ENCODE measurements at places on chromosomes 13 and 19. TPM values are rescaled to one million over a fixed set of nuclear protein-coding genes. Genes with fewer than 3 reads are reported as not detected.

DNA sequence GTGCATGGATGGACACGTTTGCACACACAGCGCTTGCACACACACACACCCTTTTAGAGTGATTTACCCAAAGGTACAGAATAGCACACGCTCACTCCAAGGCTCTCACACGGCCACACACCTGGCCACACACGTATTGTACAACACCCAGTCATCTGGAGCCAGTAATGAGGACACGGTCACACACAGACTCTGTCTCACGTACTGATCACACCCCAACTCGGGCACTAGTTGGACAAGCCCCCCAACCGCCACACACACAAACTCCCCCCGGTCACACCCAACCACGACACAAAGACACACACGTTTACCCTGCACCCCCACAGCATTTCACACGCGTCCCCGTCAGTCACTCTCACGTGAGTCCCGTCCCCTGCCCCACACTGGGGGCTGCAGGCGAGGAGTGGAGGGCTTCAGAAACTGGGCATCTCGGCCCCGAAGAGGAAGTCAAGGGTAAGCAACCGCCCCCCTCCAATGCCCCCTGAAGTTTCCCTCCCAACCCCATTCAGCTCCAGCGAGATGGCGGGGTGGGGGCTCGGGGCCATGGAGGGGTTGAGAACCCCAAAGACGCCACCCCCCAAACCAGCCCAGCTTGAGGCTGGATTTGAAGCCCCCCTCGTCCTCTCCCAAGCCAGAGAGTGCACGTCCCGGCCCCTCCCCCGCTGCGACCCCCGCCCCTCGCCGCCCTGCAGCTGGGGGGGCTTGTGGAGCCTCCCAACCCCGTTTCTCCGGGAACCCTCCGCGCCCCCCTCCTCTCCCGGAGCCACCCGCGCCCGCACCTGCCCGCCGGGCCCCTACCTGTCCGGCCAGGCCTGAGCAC lies 599 bp downstream of the OLFM2 start:
- DNase-seq: no peak

DNA sequence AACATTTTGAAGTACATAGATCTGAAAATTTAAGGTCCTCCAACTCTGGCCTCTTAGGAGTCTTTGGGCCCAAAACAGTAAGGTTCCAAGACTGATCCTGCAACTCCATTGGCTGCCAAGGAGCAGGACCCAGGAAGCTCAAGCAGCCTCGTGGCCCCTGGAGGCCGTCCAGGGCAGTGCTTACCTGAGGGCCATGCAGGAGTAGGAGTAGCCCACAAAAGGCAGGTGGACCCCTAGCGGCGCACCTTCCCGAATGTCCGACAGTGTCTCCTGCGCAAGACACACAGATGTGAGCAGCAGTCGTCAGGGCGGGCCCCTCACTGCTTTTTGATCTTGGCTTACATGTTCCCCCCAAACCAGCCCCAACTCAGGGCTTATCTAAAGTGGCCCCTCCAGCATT lies 5.7 kb upstream of the SIX5 start:
- DNase-seq: no peak

GRCh38 chr19:12723641-12724426 lies at the start of gene TNPO2:
TSS of gene TNPO2 (minus strand) at chr19:12723932. CDS start at chr19:12720977, 2,955 bp downstream.
- peak; percentile 85 for DNase-seq

- no peak for DNase-seq
Measured at GRCh38 chr13:53023246-53023645, 5.4 kb upstream of the OLFM4 start.

Gene FLT1
- total RNA-seq: 49.8 TPM

- DNase-seq: peak; percentile 81
Measured at GRCh38 chr19:10420444-10421239, at the start of gene PDE4A. TSS of gene PDE4A (plus strand) at chr19:10420538. CDS start at chr19:10420765, 227 bp downstream.

GRCh38 chr13:44159633-44160279 lies 213.9 kb upstream of the SERP2 start:
- no peak for DNase-seq

Gene SLITRK5
- 1.8 TPM for total RNA-seq

DNA sequence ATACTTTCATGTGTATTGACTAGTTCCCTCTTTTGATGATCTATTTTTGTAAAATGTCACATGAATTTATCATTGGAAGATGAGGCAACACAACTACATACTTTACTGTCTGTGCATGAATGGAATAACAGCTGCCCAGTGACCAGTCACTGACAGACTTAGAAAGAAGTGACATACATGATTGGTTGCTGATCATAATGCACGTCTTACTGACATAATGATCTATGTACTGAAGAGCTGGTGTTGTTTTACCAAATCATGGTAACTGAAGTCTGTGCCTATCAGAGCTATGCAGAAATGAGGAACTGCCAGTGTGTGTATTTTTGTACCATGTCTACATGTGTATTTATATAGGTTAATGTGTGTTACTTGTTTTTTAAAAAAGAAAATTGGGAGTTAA lies 26.5 kb downstream of the GPR18 start:
- DNase-seq: no peak

DNA sequence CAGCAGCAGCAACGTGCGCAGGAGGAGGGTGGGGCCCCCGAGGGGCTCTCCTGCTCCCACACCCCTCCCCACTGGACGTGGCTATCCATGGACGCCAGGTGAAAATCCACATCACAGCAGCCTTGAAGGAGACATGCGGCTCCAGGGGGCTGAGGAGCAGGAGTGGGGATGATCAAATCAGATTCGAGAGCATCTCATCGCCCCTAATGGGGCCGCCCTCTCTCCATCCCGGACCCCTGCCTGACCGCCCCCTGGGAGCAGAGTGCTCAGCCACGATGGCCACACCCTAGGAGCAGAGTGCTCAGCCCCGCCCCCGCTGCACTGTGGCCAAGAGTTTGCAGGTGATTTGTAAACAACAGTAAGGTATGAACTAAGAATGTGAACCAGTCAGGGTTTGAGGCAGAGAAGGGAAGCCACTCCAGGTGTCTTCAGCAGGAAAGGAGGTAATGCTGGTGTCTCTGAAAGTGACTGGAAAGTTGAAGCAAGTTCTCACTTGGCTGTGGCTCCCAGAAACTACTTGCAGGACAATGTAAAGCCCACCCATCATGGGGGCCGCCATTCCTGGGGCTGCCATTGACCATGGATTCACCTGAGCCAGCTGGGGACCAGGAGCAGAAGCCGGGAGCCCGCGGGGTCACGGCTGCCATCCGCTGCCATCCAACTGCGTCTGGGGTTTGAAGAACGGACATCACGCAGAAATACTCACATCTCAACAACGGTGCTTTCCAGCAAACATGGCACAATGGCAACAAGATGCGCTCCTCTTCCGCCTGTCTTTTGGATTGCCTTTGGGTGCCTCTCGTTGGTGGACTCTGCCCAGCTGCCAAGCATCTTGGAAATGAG lies 71.8 kb downstream of the SPACA7 start:
- DNase-seq: no peak

Gene CEACAM7
- not detected for total RNA-seq

Gene NOVA2
- total RNA-seq: 163 TPM

DNA sequence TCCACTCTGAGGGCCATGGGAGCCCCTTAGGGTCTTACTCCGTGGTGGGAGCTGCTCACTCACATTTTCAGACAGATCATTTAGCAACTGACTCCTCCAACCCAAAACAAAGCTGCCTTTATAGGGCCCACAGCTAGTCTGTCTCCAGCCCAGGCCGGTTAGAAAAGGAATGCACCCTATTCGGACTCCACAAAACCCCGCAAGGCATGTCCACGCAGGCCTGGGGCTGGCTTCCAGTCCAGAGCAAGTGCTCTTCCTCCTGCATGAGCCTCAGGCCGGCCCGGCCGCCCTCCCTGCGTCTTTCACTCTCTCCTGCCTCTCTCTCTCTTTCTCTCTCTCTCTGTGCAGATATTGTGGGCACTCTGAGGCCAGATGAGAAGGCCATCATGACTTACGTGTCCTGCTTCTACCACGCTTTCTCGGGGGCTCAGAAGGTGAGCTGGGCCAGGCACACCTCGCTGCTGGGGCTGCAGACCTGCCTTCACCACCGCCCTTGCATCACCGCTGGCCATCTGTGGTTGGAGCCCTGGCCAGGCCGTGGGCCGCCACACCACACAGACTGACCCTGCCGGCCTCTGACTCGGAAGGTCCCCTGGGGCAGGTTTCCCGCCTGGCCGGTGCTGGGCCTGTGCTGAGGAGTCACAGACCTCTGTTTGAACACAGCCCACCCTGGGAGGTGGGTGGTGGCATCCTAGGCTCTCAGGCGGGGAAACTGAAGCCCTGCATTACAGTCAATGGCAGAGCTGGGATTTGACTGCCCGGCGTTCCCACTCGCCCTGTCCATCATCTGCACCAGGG lies 33.1 kb downstream of the CAPN12 start:
- DNase-seq: peak; percentile 54

- no peak for DNase-seq
Measured at GRCh38 chr19:597406-598315, 8.0 kb downstream of the HCN2 start.

Gene PGLYRP2
- not detected for total RNA-seq

DNA sequence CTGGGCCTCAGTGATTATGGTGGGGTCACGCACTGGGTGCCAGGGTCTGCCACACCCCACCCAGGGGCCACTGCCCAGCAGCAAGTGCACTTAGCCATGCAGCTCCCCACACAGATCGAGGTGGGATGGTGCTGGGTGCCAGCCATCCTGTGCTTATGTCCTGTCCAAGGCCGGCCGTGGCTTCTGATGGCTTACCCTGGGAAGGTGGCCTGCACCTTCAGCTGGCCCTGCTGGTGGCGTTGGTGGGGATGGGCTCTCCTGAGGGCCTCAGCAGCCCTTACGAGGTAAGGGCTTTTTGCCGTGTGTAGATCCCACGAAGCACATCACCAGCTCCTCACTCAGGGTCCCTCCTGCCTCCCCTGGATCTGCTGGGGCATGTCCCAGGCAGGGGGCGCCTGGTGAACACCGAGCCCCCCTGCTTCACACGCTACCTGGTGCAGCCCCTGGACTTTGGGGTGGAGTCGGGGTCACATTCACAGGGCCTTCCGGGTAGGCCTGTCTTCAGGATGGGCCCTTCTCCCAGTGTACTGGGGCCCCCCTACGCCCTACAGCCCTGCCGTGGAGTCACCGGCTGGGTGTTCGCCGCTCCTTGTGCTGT lies 46.6 kb downstream of the CRTC1 start:
- no peak for DNase-seq

Gene QPCTL
- total RNA-seq: 2.6 TPM

DNA sequence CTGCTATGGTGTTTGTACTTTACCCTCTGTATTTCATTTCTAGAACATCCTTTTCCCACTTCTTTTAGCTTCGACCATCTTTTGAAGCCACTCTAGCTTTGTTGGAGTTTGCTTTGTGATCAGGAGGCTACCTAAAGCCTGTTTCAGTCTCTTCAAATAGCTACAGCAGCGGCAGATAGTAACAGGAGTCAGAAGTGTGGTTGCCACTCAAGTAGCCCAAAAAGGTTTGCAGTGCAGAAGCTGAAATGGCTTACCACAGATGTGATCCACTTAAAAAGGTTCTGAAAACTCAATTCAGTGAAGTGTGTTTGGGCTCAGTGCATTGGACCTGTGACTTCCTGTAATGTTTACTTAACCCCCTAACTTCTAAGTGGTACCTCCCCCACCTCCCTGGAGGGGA lies 26.2 kb downstream of the WASF3 start:
- no peak for DNase-seq

Gene TNNT1
- total RNA-seq: 19.3 TPM
